ENCODE measurements at places on chromosomes 13 and 19.

DNA sequence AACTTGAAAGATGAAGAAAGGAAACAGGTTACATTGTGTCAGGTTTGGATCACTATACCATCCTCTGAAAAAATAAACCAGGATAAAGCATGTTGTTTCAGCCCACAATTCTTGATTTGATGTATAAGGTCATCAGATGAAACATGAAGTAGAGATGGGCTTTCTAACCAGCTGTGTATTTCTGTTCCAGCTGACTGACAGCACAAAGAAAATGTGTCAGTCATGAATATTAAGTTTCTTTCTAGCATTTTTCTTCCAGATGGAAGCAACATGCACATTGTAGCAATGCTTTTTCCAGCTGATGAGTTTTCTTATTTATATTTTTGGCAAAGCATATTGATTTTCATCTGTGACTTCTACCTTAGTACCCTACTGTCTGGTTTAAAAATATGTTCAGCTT lies 199.6 kb downstream of the OXGR1 start:
- DNase-seq: no peak

- DNase-seq: no peak
Measured at GRCh38 chr19:35642798-35643254, 1.3 kb downstream of the ETV2 start.

- DNase-seq: no peak
Measured at GRCh38 chr13:45951724-45952123, 100.2 kb upstream of the SIAH3 start.

- no peak for DNase-seq
Measured at GRCh38 chr13:48232420-48233045, 473 bp upstream of the ITM2B start.

DNA sequence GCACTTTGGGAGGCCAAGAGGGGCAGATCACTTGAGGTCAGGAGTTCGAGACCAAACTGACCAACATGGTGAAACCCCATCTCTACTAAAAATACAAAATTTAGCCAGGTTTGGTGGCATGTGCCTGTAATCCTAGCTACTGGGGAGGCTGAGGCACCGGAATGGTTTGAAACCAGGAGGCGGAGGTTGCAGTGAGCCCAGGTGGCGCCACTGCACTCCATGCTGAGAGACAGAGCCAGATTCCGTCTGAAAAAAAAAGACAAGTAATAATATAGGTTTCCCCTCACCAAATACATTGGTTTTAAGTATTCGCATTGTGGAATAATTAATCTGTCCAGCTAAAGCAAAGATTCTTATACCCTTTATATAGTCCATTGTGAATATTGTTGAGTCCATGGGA lies 1544.6 kb downstream of the OLFM4 start:
- DNase-seq: no peak

DNA sequence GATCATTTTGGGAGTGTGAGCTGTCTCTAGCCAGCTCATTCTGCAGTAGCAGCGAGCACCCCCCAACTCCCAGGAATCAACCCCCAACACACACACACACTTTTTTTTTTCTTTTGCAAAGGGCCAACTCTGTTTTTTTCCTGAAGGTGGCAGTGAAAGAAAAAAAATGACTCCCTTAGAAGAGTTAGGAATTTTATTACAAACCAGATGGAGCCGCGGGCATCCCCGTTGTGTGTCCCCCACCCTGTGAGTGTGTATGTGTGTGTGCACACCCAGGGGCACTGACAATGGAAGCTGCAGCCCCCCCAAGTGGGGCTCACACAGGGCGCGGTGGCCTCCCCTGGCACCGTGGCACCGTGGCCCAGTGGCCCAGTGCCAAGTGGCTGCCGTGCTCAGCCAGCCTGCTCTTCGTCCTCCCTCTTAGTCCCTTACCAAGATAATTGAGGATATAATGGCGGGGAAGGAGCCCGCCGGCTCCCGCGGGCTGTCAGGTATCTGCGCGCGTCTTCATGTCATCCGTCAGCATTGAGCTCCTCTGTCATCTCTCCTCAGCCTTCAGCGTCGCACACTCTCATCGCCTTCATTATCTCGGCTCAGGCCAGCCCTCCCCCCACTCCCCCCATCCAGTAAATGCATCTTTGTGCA lies 314.1 kb downstream of the ZNF536 start:
- no peak for DNase-seq

- DNase-seq: peak; percentile 49
Measured at GRCh38 chr19:38617764-38618589, at the start of gene MAP4K1. Gene MAP4K1 (minus strand): TSS chr19:38617953. CDS start chr19:38617895, 58 bp downstream.

DNA sequence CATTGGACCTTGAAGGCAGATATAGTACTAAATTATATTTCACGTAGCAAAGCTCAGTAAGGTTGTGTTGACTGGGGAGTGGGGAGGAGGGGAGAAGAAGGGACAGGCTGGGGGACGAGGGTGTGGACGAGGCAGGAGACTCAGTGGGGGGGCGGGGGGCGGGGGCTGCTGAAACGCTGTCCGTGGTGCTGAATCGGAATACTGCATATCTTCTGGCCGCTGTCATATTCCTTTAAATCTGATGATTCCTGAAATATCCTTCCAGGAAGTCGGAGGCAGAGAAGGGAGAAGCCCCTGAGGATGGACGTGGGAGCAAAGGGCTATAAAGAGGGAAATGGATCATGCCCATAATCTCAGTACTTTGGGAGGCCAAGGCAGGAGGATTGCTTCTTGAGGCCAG lies 34.7 kb upstream of the CASP14 start:
- DNase-seq: no peak

DNA sequence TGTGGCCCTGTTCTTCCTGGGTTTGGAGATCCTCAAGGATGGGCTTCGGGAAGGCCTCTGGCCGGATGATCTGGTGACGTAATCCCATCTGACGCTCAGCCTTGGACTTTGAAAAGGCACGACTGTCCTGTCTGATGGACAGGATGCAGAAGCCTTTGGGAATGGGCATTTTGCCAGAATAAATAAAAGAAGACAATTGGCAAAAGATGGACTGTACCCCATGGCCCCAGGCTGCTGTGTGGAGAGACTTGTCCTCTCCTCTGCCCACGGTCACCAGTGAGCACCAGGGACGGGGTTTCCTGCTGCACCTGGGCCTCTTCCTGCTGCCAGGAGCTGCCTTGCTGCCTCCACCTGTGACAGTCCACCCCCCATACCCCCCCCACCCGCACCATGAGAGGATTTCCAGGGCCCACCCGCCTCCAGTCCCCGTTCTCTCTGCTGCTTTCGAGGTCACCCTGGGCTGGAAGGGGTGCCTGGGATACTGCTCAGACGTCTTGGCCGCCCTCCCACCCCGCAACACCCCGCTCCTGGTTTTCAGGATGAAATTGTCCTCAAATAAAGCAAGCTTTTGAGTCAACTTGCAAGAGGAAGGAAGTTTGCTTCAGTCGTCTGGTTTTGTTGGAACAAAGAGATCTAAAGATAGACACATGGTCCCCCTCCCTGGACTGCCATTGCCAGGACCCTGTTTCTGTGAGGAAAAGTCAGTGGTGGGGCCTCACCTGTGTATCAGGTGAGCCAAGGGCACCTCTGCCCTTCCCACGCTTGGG lies 40.9 kb downstream of the MCF2L start:
- DNase-seq: no peak

- DNase-seq: no peak
Measured at GRCh38 chr13:47511647-47512046, 489.4 kb downstream of the SUCLA2 start.

DNA sequence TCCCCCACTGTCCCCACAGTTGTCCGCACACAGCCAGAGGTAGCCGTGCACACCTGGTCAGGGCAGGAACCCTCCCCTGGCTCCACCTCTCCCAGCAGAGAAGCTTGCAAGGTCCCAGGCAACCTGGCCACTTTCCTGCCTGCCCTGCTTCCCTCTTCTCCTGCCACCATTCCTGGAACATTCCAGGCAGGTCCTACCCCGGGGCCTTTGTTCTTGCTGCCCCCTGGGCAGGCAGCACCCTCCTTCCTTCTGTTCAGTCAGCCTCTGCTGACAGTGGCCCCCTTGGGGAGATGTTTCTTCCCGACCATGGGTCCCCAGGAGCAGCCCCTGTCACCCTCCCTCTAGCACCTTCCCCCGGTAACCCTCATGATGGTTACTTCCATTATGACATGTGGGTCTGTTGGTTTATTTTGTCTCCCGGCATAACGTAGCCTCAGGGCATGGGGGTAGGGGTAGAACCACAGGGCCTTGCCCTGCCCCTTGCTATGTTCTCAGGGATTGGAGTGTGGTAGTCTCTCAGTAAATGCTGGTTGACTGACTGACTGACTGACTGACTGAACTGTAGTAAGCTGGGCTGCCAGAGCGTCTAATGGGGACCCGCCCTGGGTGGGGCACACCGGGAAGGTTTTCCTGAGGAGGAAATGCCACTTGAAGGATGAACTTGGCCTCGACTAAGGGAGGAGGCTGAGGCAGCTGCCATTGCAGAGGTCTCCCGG lies 10.8 kb downstream of the PAK4 start:
- no peak for DNase-seq

Data from T-helper 22 cell (primary cell).